ENCODE measurements at places on chromosomes 13 and 19.

DNA sequence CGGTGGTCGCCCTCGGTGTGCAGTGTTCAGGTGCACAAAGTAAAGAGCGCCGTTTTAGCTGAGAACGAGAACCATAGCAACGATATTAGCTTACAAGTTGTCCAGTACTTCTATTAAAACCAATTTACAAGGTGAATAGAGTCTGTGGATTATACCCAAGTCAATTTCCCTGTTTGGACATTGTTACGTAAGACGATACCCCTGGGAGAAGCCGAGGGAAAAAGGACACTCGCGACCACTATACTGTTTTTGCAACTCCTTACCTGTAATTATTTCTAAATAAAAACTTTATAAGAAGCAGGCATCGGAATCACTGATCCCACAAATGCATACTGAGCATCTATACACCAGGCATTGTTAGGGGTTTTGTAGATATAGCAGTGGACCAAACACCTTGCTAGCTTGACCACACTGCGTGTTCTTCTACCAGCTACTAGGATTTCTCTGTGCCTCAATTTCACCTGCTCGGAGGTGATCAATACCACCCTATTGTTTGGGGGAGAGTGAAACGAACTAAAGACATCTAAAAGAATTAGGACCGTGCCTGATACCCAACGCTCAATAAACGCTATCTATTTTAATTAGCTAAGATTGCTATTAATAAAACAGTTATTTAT is 488 bp upstream of the EEF2 start:
- no peak for DNase-seq

GRCh38 chr13:75079226-75079625 is 402.7 kb downstream of the TBC1D4 start:
- no peak for DNase-seq

DNA sequence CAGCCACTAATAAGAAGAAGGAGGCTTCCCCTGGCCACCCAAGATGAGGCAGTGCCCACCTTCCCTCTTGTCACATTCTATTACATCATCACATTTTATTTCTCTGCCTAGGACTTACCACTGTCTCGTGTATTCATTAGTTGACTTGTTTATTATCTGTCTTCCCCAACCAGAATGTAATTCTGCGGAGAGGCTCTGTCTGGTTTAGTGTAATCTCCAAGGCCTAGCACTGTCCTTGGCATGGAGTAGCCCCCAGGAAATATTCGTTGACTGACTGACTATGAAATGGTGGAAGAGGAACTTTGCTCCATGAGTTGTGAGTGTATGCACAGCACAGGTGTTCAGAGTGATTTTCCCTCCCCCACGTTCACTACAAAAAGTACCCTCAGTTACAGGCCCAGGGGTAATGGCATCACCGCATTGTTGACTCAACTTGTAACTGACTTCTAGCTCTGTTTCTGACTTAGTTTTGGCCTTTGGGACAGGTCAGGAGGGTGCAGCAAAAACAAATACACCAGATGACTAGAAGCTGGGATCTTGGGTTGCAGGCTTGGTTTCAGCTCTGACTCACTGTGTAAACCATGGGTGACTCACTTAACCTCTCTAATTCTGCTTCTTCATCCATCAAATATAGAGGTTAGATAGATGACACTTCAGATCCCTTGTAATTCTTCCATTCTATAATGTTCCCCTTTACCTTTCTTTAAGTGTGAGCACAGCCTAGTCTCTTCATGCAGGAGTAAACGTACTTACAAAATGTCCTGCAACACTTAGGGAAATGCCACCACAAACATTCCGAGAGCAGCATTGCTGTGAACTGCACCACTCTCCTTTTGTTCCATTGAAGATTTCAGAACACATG is 229.7 kb downstream of the KCNRG start:
- peak; percentile 43 for DNase-seq

GRCh38 chr19:10971107-10971726 is 10.4 kb downstream of the SMARCA4 start:
- no peak for DNase-seq

DNA sequence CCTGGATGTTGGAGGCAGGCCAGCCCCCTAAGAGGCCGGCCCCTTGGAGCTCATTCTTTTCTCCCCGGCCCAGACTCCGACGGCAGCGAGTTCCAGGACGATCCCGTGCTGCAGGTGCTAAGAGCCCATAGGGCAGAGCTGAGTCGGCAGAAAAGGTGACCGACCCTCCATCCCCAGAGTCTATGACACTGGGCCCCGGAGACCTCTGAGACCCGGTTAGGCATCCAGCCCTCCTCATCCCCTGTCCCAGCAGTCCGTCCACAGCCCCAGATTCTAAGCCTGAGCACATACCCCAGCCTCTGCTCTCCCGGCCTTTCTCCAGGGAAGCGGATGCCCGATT is 7.3 kb upstream of the ARHGAP33 start:
- no peak for DNase-seq

- no peak for DNase-seq
These were observed 1262.4 kb upstream of the PCDH20 start for GRCh38 chr13:62678039-62678438.

DNA sequence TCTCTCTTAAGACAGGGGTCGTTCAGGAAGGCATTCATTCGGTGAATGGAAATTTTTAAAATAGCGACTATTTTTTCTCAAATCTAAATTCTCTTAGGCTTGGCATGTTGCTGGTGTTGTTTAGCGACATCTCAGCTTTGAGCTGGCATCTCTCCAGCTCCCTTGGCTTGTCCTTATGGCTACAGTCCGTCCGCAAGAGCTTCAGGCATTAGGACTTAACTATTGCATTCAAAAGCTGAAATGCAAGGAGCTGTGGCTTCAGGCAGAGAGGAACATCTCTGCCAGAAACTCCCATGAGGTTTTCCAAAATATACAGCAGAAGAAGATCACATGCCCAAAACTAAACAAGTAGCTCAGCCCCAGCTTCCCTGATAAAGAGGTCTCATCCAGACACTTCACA is 578.5 kb downstream of the EFNB2 start:
- DNase-seq: no peak

- no peak for DNase-seq
These were observed 577.2 kb downstream of the SLITRK5 start for GRCh38 chr13:88248393-88248792.

GRCh38 chr13:22287343-22287920 is 616.6 kb downstream of the FGF9 start:
- no peak for DNase-seq

DNA sequence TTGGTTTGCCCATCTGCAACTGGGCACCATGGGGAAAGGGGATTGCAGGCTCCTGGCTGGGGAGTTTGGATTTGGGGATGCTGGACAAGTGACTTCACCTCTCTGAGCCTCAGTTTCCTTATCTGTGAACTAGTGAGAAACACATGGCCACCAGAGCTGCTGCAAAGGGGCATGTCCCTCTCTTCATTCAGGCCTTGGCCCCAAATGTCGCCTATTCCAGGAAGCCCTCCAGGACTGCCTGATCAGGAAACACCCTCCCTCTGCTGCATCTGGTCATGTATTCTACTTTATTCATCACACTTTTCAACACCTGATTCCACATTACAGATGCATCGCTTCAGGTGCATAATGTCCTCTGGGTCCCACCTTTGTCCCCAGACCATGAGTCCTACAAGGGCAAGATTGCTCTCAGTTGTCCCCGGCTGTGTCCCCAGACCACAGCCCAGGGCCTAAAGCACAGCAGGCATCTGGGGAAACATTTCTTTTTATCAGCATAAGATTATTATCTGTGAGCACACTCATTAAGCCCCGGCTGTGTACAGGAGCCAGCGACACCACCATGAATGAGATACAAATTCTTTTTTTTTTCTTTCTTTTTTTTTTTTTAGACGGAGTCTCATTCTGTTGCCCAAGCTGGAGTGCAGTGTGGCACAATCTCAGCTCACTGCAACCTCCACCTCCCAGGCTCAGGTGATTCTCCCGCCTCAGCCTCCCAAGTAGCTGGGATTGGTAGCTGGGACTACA is 37.5 kb downstream of the ARRDC2 start:
- DNase-seq: no peak

GRCh38 chr13:103067751-103068555 is 1.7 kb upstream of the SLC10A2 start:
- DNase-seq: no peak

DNA sequence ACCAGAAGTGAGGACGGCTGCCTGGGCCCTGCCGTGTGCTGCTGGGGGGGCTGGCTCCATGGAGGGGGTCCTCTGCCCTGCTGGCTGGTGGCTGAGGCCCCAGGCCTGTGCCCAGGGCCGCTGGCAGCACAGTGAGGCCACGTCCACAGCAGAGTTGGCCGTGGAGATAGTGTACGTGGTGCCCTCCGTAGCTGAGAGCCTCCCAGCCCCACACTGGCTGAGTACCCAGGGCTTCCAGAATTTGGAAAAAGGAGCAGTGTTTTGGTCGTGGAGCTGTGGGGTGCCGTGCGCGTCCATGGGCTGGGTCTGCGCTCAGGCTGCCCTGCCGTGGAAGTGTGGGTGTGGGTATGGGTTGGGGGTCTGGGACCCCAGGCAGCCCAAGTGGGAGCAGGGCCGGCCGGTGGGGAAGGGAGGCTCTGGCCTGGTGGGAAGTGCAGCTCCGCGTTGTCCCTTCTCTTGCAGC is 5.9 kb downstream of the PTBP1 start:
- DNase-seq: no peak

DNA sequence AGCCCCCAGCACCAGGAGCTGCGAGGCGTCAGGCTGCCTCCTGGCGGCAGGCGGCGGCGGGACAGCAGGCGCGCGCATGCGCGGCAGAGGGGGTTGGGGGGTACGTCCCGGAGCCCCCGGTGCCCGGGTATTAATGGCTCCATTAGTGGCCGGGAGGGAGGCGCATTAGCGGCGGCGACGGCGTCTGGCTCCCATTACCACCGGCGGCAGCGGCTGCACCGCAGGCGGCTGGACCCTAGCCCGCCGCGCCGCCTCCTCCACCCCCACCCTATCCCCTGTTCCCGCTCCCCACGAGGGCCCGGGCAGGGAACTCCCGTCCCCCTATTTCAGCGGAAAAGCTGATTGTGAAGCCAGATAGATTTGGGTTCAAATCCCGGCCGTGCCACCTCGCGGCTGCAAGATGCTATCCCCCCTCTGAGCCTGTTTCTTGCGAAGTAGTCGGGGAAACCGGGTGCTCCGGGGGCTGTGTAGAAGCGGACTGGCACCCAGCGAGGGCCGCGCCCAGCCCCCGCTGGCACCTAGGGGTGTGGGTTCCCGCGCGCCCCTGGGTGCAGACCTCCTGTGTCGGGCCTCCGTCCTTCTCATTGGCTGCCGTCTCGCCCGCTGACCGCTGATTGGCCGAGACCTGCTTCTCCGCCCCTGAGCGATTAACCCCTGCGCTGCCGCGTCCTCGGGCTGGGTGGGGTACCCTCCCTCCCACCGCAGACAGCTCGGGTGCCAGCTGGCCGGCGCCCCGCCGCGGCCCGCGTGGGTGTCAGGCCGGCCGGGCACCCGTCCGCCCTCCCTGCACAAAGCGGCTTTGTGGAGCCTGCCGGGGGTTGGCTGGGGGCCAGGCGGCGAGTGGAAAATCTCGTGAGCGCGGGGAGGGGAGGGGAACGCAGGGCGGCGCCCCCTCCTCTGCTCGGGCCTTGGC is 11.1 kb downstream of the CIC start:
- peak; percentile 90 for DNase-seq

- DNase-seq: no peak
These were observed 20.7 kb downstream of the POMP start for GRCh38 chr13:28679628-28680027.

GRCh38 chr19:3374369-3375112 is 8.2 kb downstream of the NFIC start:
- no peak for DNase-seq

DNA sequence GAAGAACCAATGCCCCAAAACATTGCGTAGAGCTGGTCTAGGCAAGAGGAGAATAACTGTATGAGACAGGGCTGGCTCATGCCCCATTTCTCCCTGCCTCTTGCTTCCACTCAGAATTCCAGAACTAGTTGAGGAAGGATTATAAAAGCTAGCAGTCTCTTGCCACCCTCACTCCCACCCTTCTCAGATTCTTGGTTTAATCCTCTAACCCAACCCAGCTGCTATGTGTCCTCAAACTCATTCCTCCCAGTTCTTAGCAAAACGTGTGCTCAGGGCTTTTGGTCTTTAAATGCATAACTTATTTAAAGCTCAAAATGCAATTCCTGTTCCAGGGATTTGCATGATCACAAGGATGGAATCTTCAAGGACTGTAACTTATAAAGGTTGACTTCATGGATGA is 466.3 kb downstream of the COG6 start:
- no peak for DNase-seq

- no peak for DNase-seq
These were observed 915.3 kb downstream of the UQCRFS1 start for GRCh38 chr19:28297586-28298157.

DNA sequence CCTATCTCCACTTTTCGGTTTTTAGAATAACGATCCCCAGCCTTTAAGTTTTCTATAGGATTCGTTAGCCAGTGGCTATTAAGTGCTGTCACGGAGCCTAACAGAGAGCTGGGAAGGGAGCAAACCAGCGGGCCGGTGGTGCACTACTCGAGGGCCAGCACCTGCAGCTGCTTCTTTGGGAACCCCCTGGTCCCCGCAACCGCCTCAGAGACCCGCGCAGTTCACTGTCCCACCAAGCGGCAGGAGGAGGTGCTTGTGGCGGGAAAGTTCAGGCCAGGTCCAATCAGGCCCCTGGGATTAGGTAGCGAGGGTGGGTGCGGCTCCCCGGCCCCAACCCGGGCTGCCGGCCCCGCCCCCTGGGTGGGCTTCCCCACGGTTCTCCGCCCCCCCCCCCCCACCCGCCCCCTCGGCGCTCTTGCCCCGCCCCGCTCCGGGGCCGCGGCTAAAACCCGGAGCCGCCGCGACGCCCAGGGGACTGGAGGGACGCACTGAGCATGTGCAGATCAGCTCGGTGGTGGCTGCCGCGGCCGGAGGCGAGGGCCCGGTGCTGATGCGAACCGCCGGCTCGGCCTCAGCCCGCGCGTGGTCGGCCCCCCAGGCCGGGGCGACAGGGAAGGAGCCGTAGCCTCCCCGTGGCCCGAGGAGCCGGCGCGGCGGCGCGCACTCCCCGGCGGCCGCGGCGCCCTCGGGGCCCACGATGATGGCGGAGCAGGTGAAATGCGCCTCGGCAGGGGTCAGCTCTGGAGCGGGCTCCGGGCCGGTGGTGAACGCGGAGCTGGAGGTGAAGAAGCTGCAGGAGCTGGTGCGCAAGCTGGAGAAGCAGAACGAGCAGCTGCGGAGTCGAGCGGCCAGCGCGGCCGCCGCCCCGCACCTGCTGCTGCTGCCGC is at the start of gene SLAIN1:
Gene SLAIN1, plus strand, starts transcription at position 471 of the 887 bp plus-strand sequence. Its CDS starts 227 bp downstream, at position 698.
- peak; percentile 92 for DNase-seq

GRCh38 chr19:45468159-45468651 is 409 bp downstream of the FOSB start:
- no peak for DNase-seq

- no peak for DNase-seq
These were observed 25.4 kb downstream of the SERP2 start for GRCh38 chr13:44399074-44399473.
